Neuronal stem cell (in vitro differentiated cells): ENCODE measurements at places on chromosomes 3 and 15.

DNA sequence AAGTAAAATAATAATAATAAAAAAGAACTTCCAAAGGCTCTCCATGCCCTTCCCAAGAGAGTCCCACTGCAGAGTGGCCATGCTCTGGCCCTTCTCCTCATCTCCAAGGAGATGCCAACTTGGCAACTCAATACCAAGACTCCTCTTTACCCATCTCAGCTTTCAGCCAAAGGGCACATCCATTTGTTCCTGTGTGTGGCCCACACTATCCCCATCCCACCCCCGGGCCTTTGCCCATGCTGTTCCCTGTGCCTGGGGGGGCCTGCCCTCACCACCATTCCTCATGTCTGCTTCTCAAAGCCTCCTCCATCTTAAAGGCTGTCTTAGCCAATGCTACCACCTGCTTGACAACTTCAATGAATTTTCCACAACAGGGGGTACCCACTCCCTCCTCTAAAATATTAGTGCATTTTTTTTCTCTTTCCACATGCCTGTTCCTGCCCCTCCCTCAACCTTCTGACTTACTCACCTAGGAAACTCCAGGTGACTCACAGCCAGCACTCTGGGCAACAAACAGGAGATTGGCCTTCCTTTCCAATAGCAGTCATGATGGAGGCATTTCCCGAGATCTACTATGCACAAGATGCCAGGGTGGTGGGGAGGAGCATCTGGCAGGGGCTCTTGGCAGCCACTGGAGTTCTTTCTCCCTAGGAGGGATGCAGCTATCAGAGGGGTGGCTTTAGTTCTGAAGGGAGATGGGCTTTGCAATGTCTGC is 109.4 kb upstream of the SMAD3 start:
- no peak overlapping the region for H3K4me3 ChIP-seq
- H3K36me3 ChIP-seq = no peaks in the 10 kb centered on the region
- no peak overlapping the region for H3K27ac ChIP-seq

DNA sequence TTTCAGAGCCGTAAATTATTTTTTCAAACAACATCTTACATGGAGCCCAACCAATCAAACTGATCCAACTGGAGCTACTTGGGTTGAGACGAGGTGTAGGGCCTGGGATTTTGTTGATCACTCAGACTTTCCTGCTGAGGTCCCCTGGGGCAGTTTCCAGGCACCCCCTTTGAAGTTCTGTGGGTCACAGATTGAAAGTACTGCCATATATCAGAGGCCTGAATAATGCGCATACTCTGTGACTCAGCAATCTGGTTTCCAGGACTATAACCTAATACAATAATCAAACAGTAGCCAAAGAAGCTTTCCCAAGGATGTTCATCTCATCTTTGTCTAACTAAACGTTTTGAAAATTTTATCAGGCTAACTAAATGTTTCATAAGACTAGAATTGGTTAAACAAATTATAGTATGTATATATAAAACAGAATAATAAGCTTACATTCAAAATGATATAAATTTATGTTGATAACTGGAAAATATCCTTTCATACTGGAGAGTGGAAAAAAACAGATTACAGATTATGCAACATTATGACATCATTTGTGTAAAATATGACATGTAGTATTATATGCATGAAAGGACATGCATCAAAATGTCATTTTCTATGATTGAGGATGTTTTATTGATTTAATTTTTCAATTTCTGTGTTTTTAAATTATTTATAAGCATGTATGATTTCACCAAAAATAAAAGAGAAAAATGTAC is 617.1 kb downstream of the NTRK3 start:
- H3K27ac ChIP-seq = no peak overlapping the region
- H3K4me3 ChIP-seq = no peak overlapping the region
- no peak for DNase-seq
- no peaks in the 10 kb centered on the region for H3K27me3 ChIP-seq
- no peaks in the 10 kb centered on the region for H3K36me3 ChIP-seq

GRCh38 chr3:114025451-114025850 is 30.9 kb downstream of the CCDC191 start:
- H3K27ac ChIP-seq = no peak overlapping the region
- peaks cover 4% of the 10 kb centered on the region for H3K4me1 ChIP-seq
- no peak overlapping the region for H3K4me3 ChIP-seq
- DNase-seq = no peak
- H3K36me3 ChIP-seq = no peaks in the 10 kb centered on the region

DNA sequence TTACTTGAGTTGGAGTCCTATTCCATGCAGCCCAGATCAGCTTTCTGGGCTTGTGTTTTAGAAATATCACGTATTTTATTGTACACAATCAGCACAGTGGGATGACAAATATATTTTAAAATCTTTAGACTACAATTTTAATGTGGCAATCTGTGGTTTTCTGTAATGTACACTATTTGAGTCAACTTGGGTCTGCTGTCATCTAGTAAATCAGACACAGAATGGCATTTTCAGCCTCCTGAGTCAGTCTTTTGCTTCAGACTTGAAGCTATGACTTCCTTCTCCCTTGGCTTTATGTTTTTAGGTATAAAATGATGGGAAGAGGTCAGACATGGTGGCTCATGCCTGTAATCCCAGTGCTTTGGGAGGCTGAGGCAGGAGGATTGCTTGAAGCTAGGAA is 232.1 kb downstream of the NECTIN3 start:
- H3K27me3 ChIP-seq = no peaks in the 10 kb centered on the region
- H3K4me1 ChIP-seq = no peaks in the 10 kb centered on the region
- no peak overlapping the region for H3K27ac ChIP-seq
- H3K36me3 ChIP-seq = no peaks in the 10 kb centered on the region
- no peak overlapping the region for H3K4me3 ChIP-seq
- DNase-seq = no peak

- H3K36me3 ChIP-seq = no peaks in the 10 kb centered on the region
- no peaks in the 10 kb centered on the region for H3K4me1 ChIP-seq
- H3K4me3 ChIP-seq = no peak overlapping the region
- H3K27ac ChIP-seq = no peak overlapping the region
These were observed 405.9 kb upstream of the GRM7 start for GRCh38 chr3:6455031-6455430.
